ENCODE measurements at places on chromosomes 12 and 14.

DNA sequence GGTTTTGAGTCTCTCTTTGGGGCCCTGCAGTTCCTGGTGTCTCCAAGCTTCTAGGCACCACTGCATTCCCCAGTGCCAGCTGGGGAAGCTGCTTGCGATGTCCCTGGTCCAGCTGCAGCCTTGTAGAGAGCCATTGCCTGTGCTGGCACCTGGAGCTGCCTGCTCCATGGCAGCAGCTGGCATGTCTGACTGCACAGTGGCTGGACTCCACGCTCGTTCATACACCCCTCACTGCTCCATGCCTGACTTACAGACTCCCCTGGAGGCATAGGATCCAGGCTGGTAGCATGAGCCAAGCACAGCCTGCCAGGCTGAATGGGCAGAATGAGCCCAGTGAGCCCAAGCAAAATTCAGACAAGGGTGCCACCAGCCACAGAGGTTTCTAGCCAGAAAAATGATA, 21.8 kb upstream of the WDR20 start:
- no peak for DNase-seq

DNA sequence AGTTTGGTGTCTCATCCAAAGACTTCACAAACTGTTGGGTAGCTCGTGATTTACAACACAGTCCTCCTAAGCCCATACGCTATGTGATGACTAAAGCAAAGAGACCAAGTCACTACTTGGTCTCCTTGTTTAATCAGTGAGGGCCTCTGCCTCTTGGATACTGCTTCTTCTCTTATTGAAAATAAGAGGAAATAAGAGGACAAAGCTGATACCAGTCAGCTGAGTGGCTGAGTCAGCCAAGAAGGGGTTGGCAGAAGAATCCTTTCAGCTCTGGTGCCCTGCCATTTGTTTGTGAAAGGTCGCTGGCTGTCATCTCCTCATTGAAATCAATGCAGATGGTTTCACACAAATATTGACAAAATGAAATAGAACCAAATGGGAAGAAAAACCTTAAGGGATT, 67.5 kb upstream of the SLC35F4 start:
- DNase-seq, result no peak

- peak; percentile 84 for DNase-seq
Measured at GRCh38 chr14:50342221-50343078, 30.3 kb downstream of the DMAC2L start.

DNA sequence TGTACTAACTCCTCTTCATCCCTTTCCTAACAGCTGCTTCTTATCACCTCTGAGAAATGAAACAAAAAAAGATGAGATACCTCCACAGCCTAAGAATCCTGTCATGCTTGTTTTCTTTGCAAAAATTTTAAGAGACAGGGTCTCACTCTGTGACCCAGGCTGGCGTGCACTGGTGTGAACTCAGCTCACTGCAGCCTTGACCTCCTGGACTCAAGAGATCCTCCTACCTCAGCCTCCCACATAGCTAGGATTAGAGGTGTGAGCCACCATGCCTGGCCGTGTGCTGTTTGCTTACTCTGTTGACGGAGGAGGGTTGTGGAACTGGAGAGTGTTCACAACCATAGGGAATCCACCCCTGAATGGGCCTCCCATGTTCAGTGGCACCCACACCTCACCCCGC, 16.2 kb downstream of the CSRNP2 start:
- DNase-seq, result no peak

DNA sequence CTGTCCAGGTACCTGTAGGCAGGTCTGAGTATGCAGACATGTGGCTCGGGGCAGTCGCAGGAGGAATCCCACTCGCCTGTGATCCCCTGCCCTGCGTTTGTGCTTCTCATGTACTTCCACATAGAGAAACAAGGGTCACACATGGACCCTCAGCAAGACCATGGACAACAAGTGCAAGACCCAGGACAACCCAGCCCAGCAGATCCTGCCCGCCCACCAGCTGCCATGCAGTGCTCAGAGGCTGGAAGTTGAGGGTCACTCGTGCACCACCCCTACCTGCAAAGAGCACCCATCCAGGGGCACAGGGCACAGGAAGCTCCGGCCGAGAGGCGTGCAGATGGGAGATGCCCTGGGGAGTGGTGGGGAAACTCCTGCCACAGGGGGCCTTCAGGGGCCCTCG, 67.5 kb upstream of the C14orf180 start:
- DNase-seq, result no peak

DNA sequence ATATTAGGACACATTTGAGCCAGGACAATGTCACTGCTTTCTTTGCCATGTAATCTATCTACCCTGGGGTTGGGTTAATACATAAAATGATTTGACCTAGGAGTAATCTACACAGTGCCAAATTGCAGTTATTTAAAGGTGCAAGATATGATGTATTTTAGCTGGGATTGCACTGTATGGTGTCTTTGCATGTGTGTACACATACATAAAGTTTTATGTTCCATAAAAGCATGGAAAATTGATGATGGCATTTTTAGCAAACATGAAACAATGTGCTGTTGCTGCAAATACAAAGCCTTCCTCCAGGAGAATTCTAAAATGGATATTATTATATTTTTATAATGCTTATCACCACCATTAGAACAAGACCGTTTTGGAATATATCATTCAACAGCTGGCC, 24.0 kb upstream of the PLBD1 start:
- DNase-seq, result no peak

- DNase-seq, result peak; percentile 38
Measured at GRCh38 chr12:14216405-14217294, 148.8 kb upstream of the ATF7IP start.

DNA sequence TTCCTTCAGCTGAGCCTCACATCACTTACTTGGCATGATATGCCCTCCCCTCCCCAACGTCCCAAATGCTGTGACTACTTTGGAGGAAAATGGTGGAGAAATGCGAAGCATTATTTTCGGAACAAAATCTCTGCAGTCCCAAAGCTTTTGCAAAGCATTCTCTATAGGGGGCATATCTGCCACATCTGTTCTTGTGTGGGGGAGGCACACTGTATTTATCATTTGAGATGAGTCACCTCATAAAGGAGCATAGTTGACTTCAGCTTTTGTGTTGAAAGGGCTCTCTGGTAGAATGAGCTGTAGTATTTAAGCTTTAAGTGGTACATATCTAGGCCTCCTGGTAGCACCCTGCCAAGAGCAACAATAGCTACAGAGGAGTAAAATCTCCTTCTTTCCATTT, 447.5 kb downstream of the ADAMTS20 start:
- peak; percentile 46 for DNase-seq

- DNase-seq, result no peak
Measured at GRCh38 chr14:100523843-100524169, 63.4 kb downstream of the BEGAIN start.

DNA sequence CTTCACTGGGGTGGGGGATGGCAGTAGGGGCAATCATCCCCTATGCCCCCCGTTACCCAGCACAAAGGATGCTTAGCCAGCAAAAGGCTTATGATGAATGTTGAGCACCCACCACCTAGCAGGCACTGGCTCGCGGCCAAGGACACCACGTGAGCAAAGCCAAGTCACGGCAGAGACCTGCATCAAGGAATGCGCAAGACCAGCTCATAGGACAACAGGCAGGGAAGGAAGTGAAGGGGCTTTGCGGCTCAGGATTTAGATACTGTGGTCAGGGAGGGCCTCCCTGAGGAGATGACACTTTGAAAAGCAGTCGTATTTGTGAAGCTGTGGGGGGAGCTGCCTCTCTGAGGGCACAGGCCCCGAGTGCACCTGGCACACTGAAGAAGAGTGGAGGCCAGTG, 32.8 kb downstream of the SH2B3 start:
- peak; percentile 87 for DNase-seq

- DNase-seq, result no peak
Measured at GRCh38 chr12:76813265-76813664, 49.4 kb downstream of the ZDHHC17 start.

- no peak for DNase-seq
Measured at GRCh38 chr12:17371491-17372215, 718.3 kb downstream of the RERGL start.

DNA sequence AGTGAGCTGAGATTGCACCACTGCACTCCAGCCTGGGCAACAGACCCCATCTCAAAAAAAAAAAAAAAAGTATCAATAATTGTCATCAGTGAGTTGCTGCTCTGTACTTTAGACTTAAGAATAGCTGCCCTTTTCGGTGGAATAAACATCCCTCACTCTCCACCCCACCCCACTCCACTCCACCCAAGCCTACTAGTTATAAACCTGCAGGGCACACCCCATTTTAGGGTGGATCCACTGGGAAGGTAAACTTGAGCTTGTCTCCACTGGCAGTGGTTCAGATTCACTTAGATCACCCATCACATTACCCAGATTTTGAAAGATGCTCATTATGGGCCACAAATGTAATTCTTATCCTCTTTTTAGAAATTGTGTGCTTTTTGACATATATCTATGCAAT, 106.4 kb downstream of the GPR135 start:
- no peak for DNase-seq

- no peak for DNase-seq
Measured at GRCh38 chr14:72075649-72076334, 143.6 kb downstream of the RGS6 start.

GRCh38 chr12:98735821-98736220, 90.7 kb downstream of the APAF1 start:
- no peak for DNase-seq

- DNase-seq, result no peak
Measured at GRCh38 chr12:132593071-132593470, 17.3 kb downstream of the LRCOL1 start.

- DNase-seq, result peak; percentile 33
Measured at GRCh38 chr12:26239852-26240815, 44.8 kb downstream of the SSPN start.

GRCh38 chr14:24300326-24300980, 803 bp downstream of the NOP9 start:
- DNase-seq, result no peak

DNA sequence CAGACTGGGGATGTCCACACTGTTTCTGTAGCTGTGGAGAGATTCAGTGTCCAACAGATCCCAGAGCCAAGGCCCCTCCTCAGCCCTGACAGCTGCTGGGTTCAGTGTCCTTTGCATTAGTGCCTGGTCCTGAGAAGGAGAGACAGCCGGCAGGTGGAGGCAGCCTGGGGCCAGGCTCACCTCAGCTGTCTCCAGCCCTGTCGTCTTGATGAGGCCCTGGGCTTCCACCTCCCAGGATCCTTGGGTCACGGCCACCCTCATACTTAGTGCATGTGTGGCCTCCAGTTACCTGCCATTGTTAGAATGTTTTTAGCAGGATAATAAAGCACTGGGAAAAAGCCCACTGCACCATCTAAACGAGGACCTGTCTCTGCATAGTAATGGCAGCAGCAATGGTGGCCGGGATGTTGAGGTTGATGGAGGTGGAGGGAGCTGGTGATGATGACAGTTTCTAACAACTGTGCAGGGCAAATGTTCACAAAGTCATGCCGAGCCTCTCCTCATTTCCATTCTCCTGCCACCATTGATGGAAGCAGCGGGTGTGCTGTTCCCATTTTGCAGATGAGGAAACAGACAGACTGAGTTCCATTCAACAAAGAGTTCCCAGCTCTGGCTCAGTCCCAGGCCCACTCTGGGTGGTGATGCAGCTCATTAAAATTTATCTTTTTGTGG, 17.7 kb downstream of the ASB2 start:
- DNase-seq, result no peak

DNA sequence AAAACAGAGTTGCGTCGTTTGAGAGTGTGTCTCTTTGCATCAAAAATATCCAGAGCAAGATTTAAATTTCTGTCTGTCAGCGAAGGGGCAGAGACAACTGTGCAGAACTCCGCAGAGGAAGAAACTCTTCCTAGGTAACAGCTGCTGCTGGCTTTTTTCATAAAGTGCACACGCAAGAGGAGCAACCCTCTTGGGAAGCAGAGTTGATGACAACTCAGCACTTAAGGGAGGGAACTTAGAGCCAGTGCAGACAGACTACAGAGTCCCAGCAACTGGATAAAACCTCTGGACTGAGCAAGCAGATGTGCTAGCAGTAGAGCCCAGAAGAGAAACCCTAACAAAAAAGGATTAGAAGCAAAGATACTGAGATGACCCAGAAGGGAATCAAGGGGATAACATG, 337.1 kb downstream of the PCNX1 start:
- no peak for DNase-seq

DNA sequence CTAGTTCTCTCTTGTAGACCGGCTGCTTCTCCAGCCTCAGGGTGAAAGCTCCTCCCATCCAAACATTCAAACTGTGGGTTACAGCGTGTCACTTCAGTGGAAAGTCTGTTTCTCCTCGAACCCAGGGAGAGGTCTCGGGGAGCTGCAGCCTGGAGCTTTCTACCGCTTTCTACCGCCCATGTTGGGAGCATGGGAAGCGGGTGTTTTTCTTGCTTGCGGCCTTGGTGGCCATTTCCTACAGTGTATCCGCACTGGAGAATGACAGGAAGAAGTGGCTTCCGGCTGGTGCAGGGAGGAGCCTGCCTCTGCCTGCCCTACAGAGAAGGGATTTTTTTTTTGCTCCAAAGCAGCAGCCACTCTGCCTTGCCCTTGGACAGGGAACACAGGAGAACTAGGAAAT, 21.2 kb downstream of the ZFP36L1 start:
- DNase-seq, result no peak

GRCh38 chr12:118190266-118190665, 54.3 kb downstream of the PEBP1 start:
- DNase-seq, result peak; percentile 49

DNA sequence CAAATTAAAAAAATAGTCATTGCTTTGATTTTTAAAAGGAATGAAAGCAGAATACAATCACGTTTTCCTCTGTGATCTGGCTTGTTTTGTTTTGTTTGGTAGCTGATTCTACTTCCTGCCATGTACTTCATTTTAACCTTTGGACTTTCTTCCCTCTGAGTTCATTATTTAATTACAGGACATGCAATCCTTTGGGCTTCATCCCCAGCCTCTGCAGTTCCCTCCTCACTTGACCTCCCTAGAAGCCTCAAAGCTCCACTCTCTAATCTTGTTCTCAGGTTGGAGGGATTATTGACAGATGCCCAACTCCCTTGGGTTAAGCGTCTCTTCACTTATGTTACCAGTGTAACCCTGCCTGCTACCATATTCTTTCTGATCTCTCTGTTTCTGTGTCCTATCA, 967.9 kb upstream of the SEL1L start:
- DNase-seq, result no peak

DNA sequence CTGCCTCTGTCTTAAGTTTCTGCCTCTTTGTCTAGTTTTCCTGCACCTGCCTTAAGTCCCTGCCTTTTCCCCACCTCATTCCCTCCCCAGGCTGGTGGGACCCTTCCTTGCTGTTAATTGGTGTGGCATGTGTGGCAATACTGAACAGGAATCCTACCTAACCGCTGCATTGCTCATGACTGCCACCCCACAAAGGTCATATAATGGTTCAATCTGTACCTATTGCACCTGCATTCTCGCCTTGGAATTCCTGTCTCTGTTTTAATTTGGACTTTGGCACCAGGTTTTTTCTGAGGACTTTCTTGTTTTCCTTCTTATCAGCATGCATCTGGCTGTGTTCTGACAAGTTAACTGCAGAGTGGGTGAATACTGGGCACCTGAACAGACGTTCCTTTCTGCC, 966.2 kb upstream of the TMEM132C start:
- no peak for DNase-seq

GRCh38 chr12:8780389-8780788, 42.0 kb upstream of the A2ML1 start:
- DNase-seq, result peak; percentile 50
